Adipocyte (in vitro differentiated cells): ENCODE measurements at places on chromosomes 7 and 10.

DNA sequence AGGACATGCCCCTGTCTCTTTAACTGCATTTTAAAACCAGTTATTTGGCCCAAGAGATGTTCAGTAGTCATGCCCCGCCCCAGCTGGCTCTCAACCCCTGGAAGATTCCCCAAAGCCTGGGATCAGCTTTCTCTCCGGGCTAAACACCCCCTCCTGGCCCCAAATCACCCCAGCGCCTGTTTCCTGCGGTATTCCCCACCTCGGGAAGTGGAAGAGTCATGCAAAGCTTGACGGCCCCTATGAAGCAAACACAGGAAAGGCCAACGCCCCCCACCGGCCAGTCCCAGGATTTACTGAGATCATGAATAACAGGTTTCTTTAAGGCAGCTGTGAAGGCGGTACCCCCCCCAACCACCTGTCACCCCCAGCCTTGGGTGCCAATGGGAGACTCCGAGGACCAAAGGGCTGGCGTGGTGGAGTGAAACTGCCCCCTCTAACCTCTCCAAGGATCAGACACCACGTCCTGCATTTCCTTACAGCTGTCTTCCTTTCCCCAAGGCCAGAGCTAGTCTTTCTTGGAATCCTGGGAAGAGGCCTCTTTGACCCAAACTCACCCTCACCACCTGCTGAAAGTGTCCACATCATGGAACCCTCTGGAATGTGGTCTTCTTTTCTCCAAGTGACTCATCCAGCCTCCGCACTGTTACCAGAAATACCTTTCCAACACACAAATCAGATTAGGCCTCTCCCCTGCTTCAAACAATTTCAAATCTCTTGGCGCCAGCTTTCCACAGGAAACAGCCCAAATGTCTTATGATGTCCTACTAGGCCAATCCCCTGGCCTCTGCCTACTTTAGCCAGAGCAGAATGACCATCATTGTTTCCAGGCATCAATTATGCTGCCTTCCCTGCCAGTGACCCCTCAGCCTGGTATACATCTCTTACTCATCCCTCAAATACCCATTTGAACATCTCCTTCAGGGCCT lies 301.5 kb downstream of the ZEB1 start:
- no peak for DNase-seq

- no peak for DNase-seq
These were observed 39.9 kb downstream of the JCAD start for GRCh38 chr10:30019468-30019867.

DNA sequence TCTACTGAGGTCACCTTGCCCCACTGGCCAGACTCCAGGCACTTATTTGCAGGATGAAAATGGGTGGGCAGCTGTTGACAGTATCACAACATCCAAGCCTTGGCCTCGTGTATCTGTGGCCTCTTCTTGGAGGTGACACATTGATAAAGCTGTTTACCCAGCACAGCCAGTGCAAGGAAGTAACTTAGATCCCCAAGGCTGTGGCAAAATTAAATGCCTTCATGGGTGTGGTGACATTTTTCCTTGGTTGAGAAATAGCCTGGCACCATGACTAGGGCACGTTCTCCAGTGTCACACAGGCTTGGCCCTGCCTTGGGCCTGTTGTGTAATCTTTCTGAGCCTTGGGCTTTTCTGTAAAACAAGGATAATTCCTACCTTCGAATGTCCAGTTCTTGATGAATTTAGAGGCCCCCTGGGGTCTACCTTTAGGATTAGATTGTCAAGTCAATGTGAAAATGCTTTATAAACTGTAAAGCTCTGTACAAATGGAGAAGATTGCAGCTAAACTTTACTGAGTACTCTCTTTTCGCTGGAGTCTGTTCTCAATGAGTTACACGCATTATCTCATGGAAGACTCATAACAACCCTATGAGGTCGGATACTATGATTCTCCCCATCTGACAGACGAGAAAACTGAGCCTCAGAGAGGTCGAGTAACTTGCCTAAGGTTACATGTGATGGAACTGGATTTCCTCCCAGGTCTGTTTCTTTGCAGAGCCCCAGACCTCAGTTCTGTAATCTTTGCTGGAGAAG lies 46.7 kb upstream of the LOXL4 start:
- DNase-seq: peak; percentile 84

DNA sequence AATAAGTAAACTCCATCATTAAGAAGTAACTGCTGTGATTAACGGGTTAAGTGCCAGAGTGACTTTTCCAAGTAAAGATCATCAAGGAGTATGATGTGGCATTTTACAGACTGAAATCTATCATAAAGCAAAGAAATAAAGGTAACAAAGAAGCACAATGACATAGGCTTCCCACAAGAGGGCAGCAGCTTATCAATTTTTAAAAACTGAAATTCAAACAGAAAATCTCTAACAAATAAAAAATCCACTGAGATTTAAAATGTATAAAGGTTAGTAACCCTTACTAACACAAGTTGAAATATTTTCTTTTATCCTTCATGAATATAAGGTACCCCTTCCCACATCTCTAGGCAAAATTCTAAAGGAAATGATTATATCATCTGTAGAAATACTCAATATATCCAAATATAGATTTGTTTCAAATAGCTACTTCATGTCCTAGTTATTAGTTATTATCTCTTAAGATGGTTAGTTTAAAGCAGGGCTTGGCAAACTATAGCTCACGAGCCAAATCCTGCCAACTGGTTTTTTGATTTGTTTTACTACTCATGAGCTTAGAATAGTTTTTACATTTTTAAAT lies 29.2 kb downstream of the FAM3C start:
- DNase-seq: peak; percentile 77

GRCh38 chr10:27743012-27743876 lies 2.4 kb downstream of the MKX start:
- peak; percentile 63 for DNase-seq

DNA sequence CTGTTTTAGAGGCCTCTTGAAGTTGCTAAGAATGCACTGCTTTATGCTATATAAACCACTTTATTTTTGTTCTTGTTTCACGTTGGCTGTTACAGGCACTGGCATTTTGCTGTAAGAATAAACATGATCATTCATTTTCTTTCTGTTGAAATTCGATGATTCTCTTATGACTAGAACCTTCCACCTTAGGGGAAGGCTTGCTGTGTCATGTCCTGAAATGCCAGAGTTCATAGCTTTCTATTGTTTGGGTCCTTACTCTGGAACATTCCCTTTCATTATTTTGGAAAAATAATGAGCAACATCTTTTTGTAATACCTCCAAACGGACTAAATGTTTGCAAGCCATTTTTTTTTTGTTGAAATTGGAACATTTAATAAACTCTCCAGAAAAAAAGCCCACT lies 495.1 kb upstream of the POT1 start:
- no peak for DNase-seq

DNA sequence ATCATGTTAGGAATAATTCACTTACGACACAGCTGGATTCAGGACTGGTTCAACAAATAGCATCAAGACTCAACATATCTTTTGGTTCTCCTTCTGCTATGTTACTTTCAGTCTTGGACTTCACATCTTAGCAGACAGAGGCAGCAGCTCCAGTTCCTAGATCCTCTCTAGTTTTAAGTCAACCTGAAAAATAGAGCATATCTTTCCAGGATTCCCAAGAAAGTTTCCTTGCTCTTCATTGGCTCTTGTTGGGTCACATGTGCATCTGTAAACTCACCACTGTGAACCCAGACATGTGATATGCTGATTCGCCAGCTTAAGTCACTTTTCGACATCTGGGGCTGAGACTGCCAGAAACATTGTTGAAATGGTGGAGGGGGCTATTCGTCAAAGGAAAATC lies 210.1 kb upstream of the KMT2E start:
- DNase-seq: no peak

DNA sequence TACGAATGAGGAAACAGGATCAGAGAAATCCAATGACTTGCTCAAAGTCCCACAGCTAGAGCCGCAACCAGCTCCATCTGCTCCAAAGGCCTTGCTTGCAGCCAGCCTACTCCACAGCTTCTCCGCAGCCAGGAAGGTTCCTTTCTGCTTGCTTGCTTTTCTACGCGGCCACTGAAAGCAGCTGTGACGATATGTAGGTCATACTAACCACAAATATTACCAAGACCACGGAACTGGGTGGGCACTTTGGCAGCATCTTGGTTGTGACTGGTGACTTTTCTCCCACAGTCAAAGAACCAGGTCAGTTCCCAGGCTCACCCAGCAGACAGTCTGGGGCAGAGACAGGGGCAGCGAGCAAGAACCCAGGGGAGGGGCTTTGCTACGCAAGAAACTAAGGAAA lies 86.4 kb downstream of the FAM53B start:
- DNase-seq: no peak

DNA sequence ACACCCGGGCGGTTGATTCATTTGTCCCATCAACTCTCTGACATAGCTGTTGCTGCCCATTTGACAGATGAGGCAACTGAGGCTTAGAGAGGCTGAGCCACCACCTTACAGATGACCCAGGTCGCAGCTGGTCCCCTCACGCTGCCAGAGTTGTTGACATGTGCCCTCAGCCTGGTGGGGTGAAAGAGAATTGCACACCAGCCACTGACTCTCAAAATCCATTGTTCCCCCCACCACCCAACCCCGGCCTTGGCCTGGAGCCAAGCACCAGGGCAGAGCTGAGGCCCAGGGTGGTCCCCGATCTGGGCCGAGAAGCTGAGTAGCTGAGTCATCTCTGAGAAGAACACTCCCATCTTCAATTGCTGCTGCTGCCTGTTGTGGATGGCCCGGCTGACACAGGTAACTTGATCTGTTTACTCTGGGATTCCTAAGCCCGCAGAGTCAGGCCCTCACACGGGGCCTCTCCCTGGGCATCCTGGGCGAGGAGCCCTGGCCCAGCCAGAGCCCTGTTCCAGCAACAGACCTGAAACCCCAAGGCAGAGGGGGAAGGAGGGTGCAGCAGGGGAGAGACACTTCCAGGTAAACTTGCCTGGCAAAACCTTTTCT lies 27.5 kb downstream of the PVRIG start:
- peak; percentile 80 for DNase-seq

DNA sequence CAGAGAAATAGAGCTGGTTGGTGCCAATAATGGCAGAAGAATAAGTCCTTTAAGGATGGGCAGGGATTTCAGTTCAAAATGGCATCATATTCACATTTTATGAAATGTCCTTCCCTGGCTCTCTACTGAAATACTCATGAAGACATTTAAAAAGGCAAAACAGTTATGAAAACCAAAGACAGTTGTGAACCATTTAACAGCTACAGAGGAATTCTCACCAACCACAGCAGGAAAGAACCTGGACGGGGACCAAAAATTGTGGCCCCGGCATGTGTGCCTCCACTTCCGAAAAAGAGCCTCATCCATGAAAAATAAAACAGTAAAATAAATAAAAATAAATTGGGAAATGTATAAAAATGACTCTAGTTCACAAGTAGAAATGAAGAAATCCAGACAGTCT lies 539.5 kb downstream of the SUGCT start:
- DNase-seq: no peak

DNA sequence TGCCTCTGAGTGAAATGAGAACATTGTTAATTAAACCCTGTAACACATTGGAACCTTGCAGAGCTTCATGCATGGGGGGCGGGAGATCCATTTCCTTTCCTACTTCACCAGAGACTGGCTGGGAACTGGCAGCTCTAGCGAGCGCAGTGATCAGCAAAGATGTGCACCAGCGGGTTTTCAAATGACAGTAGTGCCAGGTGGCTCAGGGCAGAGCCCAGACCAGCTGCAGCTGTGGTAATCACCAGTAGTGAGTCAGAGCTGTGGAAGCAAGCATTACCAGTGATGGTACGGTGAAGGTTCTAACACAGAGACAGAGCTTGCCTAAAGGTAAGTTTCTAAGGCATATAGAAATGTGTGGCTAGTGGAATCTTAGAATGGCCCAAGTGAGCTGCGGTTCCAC lies 1009.7 kb upstream of the CELF2 start:
- DNase-seq: no peak

- DNase-seq: no peak
These were observed 89.8 kb upstream of the HDAC9 start for GRCh38 chr7:18405726-18406125.

- no peak for DNase-seq
These were observed 17.3 kb downstream of the NRAP start for GRCh38 chr10:113646336-113647201.

- DNase-seq: peak; percentile 61
These were observed 1.9 kb downstream of the UBN2 start for GRCh38 chr7:139232904-139233303.

DNA sequence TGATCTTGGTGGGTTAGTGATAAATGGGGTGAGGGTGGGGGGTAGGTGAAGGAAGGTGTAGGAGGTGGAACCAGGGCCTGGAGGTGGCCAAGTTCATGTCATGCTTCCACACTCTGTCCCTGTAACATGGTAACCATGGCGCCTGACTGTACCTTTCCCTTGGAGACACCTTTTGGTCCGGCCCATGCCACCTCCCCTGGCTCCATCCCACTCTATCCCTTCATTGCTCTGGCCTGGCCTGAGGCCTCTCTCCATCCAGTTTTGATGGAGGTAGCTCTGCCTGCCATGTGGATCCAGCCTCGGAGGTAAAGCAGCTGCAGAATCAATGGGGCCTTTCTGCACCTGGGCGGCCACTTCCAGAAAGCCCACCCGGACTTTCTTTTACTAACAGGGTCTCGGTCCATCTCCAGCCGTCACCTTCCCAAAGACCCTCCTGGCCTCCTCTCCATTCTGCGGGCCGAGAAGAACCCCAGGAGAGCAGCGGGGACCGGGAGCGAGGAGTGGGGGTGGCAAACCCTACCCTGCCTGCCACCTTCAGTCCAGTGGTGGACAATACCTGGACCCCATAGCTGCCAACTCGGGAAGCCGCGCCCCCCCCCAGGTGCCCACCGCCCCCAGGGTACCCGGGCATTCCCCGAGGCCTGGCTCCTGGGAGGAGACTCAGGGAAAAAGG lies 504 bp upstream of the TRRAP start:
- DNase-seq: no peak

DNA sequence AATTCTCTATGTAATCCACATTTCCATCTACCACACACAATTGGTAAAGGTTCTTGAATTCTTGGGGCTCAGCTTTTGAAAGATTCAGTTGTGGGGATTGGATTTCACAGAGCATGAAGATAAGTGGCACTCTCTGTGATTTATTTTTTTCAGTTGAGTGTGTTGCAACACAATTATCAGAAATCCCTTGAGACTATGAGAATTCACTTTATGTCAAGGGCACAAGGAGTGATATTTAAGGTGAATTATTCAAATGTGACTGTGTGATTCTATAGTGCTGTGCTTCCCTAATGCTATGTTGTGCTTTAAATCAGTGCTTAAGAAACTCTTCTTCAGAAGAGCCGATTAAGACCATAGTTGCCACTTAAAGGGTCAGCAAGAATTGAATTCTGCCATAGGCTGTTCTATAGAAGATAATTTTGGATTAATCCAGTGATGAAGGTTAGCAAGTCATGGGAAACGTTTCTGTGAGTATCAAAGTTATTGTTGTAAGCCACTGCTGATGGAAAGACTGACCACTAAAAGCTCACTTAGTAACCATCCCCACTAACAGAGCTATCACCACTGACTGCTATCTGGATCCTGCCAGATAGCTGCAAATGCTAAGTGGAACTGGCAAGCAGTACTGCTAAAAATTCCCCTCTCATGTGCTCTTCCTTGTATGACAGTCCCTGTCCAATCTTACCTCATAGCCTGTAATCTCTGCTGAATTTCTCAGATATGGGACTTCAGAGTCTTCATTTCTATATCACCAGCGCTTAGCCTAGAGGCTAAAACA lies 134.0 kb upstream of the SEMA3D start:
- DNase-seq: peak; percentile 25

- DNase-seq: no peak
These were observed 51.0 kb downstream of the ASB4 start for GRCh38 chr7:95536656-95537311.

- peak; percentile 94 for DNase-seq
These were observed 108.0 kb downstream of the GRK5 start for GRCh38 chr10:119315128-119316001.

GRCh38 chr10:132041340-132041739 lies 24.4 kb upstream of the JAKMIP3 start:
- DNase-seq: no peak
